H54 (cell line): ENCODE measurements at places on chromosomes 11 and 22.

- no peak for DNase-seq
Measured at GRCh38 chr11:7673724-7674434, 579 bp upstream of the CYB5R2 start.

DNA sequence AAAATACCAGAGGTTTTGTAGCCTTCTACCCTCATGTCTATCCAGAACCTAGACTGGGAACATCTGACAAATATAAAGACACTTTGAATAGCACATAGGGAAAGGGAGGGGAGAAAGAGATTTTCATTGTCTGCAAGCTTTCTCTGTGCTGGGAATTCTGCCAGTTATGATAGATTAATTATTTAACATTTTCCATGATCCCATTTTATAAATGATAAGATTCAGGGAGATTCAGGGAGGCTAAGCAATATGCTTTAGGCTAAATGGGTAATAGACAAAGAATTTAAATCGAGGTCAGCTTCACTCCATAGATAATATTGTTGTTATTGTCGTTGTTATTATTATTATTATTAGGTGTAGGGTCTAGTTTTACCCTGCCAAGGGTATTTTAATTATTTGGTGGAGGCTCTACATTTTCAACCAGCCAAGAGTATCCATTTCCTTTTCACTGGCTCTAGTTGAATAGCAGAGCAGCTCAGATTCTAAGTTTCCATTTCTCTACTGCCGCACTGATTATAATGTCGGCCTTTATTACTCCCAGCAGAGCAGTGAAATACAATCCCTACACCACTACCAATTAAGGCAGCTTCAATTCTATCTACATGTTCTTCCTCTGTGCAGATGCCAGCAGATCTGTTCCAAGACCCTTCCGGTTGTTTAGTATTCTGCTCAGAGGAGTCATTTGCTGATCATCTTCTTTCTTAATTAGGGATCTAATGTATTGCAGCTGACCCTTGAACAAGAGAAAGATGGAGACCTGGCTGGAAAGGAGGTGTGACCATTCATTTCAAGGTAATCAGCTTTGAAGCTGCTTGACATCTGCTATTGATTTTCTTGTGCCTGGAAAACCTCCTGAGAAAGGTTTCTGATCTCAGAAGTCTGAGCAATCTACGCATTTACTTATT is 23.8 kb upstream of the SYN3 start:
- no peak for DNase-seq

GRCh38 chr11:71484248-71485062 is 31.5 kb downstream of the NADSYN1 start:
- DNase-seq: no peak

GRCh38 chr22:28771195-28771791 is 1.2 kb upstream of the CCDC117 start:
- DNase-seq: no peak

DNA sequence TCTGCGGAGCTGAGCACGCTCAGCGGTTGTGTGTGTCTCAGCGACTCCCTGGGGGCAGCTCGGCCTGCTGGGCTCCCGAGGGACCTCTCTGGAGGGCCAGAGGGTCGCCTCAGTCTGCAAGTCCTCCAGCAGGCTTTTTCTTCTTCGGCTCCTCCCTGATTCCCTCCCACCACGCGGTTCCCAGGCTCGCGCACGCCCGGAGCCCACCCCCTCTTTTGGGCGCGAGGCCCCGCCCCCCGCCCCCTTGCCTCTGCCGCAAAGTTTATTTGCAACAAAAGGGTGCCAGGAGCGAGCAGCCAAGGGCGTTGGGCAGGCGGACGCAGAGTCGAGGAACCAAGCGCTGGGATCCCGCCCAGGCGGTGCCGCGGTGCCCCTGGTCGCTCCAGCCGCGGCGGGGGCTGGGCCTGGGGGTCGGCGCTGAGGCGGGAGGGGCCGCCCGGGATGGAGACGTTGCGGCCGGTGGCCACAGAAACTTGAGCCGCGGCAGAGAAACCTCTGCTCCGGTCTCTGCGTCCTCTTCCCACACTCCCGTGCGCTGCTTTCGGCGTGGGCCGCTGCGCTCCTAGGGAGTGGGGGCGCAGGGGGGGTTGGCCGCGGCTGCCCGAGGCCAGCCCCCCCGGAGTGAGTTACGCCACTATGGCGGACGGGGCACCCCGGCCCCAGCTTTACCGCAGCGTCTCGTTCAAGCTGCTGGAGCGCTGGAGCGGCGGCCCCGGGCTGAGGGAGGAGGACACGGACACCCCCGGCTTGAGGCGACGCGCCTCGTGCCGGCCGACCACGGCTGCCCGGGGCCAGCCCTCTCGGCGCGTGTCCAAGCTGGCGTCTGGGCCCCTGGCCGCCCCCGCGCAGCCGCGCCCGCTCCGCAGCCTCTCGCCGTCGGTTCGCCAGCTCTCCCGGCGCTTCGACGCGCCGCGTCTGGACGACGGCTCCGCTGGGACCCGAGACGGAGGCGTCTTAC is at the start of gene ARHGEF17:
ARHGEF17 (plus strand) TSS at position 274 of the 958 bp plus-strand sequence; CDS start at position 637, 363 bp downstream.
- no peak for DNase-seq

- no peak for DNase-seq
Measured at GRCh38 chr11:61972112-61972671, 4.8 kb upstream of the FTH1 start.

DNA sequence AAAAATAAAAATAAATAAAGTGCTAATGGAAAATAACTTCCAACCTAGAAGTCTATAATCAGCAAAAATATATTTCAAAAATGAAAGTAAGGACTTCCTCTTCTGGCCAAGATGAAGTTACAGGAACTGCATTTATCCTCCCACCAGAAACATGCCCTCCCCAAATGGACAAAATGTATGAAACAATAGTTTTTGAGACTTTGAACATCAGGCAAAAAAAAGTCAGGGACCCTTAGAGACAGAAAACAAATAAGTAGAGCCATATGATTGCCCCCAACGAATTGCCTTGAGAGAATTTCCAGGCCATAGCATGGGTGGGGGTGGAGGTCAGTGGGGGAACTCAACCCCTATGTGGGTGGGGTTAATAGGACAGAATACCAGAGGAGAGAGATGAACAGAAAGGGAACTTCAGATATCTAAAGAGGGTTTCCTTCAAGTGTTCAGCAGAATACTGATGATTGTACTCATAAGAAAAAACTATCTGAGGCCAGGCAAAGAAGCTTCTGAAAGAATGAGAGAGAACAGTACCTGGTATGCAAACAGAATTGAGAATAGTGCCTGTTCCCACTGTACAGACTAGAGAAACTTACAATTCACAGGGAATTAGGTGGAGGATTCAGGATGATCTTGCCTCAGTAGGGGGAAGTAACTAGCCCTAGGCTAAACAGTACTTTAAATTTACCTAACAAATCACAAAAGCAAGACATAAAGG is 26.6 kb upstream of the IL10RA start:
- no peak for DNase-seq
